ENCODE measurements at places on chromosomes 12 and 14.

- DNase-seq = no peak
Observed at GRCh38 chr14:71703477-71703876, 228.8 kb upstream of the RGS6 start.

DNA sequence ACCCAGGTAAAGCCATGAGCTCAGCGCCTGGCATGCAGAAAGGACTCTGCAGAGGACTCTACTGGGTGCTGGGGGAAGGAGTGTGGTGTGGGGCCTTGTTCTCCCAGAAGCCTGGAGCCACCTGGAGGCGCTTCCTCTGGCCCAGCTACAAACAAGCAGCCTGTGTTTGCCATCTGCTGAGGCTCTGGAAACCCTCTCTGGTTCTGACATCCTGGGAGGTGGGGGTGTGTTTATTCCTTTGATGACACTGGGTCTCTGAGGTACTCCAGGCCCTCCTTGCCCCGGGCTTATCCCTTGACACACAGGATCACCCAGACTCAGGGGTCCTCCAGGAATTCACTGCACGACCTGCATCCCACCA is 44.9 kb downstream of the RNF34 start:
- DNase-seq = no peak

DNA sequence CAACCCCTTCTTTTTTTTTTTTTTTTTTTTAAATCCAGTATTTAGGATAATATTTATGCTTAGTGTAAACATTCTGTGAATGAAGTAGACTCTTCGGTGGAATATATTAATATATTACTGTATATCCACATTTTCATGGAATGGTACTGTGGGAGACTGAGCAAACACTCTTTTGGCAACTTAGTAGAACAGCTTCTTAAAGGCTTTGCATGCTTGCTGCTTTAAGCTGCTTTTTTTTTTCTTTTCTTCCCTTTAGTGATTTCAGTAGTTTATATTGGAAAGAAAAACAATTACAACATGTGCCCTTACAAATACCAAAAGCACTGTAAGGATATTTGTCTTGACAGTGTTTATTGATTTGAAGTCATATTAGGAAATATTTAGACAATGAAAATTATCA is 78.9 kb downstream of the AEBP2 start:
- no peak for DNase-seq

DNA sequence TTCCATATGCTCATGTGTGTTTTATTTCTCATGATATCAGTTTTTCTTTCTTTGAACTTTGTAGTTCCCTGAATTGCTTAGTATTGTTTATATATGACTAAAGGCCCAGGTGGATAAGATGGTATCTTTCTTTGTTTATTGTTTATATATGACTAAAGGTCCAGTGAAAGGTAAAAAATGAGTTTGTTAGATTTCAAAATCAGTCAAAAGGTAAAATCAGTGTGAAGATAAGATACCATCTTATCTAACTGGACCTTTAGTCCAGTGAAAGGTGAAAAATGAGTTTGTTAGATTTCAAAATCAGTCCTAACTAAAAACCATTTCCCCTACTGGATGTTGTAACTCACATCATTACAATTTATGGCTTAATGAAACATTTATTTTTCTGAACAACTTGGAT is 890.2 kb downstream of the DIO2 start:
- DNase-seq = no peak

GRCh38 chr14:92108345-92109254 is 2.2 kb upstream of the ATXN3 start:
- peak; percentile 47 for DNase-seq

GRCh38 chr14:99380991-99381687 is 99.5 kb downstream of the SETD3 start:
- DNase-seq = no peak

DNA sequence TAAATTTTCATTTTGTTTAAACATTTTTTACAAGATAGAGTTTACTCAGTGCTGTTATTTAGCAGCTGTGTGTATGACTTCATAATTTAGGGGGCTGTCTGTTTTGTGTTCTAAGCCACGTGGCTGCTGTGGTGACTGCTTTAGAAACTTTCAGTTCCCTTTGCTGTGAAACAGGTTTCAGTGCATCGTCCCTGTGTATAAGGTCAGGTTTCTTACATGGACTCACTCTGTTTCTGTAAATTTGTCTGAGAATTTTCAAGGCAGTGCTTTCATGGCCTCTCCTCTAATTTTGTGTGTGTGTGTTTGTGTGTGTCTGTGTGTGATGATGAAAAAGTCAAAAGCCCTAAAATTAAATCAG is 32.4 kb downstream of the BICD1 start:
- no peak for DNase-seq

GRCh38 chr14:104462651-104463630 is 116.6 kb upstream of the C14orf180 start:
- no peak for DNase-seq

DNA sequence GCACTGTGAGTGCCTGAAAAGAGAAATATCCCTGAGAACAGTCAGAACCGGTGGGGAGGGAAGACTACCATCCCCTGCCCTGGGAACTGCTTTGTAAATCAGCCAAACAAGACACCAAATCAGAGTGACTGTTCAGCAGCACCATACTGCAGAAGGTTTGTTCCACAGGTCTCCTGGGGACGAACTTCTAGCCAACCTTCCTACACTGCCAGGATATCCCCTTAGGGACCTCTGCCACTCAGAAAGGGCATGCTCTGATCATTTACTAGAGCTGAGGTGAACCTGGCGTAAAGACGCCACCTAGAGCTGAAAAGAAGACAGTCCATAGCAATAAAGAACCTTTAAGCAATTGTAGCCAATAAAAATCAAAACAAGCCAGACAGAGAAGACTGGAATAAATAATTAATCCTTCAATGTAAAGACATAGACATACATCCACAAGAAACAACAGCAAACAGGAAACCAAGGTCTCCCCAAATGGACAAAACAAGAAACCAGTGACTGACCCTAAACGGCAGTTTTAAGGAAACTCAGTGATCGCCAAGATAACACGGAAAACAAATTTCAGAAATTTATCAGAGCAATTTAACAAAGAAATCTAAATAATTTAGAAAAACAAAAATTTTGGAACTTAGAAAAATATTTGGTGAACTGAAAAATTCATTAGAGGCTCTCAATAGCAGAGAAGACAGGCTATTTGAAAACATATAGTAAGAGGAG is 228.1 kb upstream of the AMIGO2 start:
- DNase-seq = peak; percentile 62

GRCh38 chr12:111664499-111664898 is 21.3 kb downstream of the BRAP start:
- DNase-seq = no peak

- DNase-seq = no peak
Observed at GRCh38 chr12:124868252-124869058, 4.8 kb upstream of the SCARB1 start.

DNA sequence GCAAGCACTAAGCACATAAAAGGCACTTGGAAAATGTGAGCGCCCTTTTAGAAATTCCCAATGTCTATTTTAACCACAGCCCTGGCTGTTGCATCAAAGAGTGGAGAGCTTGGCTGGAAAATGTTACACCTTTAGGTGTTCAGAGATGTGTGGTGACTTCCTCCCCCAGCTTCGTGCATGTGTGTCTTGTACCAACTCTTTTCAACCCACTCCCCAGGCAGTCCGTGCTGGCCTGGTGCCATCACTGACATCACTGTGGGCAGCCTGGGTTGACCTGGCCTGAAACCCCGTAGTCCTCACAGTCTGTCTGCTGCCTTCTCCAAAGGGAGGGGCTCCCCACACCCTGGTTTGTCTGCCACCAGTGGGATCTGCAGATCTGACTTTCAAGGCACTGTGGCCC is 101.8 kb downstream of the SCARB1 start:
- DNase-seq = peak; percentile 66

- DNase-seq = no peak
Observed at GRCh38 chr12:59861635-59862034, 265.8 kb downstream of the SLC16A7 start.

DNA sequence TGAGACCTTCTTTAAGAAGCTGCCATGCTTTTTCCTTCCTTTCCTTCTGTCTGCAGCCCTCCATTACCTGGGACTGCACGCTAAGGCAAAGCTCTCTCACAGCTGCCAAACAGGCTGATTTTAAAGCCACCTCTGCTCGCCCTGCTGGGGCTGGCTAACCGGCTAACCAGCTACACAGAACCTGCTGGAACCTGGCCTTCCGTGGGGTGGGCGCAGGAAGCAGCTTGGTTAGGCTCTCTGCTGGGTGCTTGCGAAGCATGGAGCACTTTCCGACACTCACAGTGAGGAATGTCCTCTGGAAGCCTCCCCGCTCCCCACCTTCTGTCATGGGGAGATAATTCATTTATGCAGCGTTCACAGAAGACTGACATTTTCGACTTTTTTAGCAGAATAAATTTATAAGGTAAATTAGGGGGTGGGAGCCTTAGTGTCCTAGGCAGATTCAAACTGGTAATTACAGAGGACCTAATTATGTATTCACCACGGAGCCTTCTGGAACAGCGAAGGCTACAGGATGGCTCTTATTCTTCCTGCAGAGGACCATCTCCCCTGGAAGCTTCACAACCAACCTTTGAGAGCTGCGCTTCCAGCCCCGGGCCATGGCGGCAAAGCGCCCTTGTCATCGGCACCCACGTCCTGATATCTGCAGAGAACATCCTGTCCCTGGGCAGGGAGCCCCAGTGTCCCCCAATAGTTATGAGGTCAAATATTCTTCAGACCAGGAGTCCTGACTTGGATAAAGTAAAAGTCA is 12.4 kb upstream of the BCL11B start:
- no peak for DNase-seq

DNA sequence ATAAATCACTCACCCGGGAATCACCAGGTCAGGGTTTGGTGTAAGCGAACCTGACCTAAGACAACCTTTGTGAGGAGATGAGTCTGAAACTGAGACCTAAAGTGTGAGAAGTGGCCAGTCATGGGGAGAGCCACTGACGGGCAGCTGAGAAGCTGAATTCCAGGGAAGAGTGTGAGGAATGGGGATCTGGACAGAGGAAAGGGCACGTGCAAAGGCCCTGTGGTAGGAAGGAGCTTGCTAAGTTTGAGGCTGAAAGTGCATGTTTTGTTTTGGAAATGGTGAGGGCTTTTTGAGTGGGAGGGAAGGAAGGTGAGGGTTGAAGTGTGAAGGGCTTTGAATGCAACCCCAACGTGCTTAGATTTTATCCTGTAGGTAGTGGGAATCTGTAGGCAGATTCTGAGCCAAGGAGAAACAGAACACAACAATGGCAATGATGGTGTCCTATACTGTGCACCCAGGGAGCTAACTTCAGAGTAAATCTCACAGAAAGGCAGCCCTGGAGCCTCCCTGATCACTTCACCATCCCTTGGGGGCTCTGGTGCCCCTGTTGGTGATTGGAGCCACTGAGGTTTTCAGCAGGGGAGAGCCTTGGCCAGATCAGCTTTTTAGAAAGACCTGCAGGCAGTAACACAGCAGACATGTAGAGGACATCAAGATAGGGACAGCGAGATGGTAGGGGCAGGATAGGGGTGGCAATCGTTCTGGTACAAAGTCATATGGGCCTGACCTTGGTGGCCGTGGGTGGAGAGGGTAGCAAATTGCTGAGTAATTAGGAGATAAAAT is 37.5 kb upstream of the CHGA start:
- no peak for DNase-seq

DNA sequence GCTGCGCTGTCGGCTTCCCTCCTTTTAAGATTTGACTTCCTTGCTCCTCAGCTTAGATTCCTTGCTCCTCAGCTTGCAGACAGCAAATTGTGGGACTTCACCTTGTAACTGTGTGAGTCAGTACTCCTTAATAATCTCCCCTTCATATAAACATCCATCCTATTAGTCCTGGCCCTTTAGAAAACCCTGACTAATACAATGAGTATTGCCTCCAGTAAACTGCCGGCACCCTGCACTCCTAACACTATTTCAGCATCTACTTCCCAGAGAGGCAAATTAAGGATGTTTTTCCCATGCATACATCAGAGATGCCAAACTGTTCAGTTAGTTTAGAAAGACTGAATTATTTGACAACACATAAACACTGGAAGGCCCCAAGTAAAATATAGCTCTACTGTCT is 611.3 kb upstream of the TMEM132C start:
- DNase-seq = no peak

GRCh38 chr14:103143506-103143905 is 20.2 kb downstream of the TNFAIP2 start:
- no peak for DNase-seq

DNA sequence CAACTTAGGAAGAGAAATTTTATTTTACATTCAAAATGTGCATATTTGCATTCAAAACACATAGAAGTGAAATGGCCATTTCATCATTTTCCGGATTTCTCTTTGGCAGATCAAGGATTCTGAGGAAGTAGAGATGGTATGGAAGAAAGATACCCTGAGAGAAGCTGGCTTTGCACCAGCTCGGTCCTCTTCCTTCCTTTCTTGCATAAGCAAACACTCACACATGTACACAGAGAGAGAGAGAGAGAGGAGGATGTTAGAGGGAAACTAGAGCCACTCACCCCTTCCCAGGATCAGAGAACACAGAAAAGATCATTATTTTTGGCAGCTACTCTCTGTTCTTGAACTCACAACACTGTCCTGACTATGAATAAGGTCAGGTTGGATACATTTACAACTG is 15.6 kb upstream of the PLEKHD1 start:
- no peak for DNase-seq

DNA sequence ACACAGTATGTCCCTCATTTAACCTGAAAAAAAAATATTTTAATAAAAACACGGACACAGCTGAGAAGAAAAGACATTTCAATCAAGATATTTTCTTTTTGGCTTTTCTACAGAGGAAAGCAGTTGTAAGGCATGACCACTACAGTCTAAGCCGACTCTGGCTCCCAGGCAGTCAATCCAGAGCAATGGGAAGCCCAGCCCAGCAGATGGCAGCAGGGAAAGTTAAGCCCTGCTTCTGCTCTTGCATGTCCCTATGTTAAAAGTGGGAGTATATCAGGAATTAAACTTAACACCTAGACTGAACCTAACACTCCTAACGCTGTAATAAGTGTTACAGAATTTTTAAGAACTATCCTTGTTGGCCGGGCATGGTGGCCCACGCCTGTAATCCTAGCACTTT is 19.5 kb upstream of the HAL start:
- no peak for DNase-seq

DNA sequence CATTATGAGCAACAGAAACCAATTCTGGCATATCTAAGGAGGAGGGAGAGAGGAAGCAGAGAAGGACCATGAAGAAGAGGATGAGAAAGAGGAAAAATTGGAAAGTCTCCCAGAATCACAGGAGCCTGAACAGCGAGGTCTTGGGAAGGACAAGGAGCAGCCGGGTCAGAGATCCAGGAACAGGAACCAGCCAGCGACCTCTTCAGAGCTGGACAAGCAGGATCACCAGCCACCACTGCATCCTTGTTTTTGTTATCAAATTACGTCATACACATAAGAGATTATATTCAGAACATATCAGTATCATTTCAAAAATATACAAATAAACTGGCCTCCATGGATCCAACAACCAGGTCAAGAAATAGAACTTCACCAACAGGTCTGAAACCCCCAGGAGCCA is 22.1 kb upstream of the BDKRB2 start:
- DNase-seq = no peak

- no peak for DNase-seq
Observed at GRCh38 chr12:76618031-76618430, 58.5 kb upstream of the OSBPL8 start.

GRCh38 chr14:50069325-50069724 is 47.0 kb downstream of the VCPKMT start:
- peak; percentile 12 for DNase-seq

DNA sequence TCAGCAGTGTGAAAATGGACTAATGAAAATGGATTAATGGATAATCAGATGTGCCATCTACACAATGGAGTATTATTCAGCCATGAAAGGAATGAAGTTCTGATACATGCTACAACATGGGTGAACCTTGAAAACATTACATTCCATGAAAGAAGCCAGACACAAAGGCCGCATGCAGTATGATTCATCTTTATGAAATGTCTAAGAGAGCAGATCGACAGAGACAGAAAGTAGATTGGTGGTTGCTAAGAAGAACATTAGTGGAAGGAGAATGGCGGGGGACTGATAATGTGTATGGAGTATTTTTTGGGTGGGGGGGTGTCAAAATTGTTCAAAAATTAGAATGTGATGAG is 47.3 kb downstream of the PRKAB1 start:
- no peak for DNase-seq

Data from activated T-cell treated with anti-CD3 and anti-CD28 coated beads, Interleukin-2, amount 50 U/mL, for 24 hours (primary cell).